SJCRH30 (cell line): ENCODE measurements at places on chromosomes 13 and 19.
A peak's percentile ranks its signal among the peaks of the same experiment; 100 is the strongest.

DNA sequence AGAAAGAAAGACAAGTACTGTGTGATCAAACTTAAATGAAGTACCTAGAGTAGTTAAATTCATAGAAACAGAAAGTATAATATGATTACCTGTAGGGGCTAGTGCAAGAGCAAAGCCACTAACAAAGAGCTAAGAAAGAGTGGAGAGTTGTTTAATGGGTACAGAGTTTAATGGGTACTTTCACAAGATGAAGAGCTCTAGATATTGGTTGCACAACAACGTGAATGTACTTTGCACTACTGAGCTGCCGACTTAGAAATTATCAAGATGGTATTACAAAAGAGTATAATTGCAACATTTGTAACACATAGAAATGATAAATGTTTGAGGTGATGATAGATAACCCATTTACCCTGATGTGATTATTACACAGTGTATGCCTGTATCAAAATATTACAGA, 140.3 kb upstream of the GPC6 start:
- DNase-seq = no peak

DNA sequence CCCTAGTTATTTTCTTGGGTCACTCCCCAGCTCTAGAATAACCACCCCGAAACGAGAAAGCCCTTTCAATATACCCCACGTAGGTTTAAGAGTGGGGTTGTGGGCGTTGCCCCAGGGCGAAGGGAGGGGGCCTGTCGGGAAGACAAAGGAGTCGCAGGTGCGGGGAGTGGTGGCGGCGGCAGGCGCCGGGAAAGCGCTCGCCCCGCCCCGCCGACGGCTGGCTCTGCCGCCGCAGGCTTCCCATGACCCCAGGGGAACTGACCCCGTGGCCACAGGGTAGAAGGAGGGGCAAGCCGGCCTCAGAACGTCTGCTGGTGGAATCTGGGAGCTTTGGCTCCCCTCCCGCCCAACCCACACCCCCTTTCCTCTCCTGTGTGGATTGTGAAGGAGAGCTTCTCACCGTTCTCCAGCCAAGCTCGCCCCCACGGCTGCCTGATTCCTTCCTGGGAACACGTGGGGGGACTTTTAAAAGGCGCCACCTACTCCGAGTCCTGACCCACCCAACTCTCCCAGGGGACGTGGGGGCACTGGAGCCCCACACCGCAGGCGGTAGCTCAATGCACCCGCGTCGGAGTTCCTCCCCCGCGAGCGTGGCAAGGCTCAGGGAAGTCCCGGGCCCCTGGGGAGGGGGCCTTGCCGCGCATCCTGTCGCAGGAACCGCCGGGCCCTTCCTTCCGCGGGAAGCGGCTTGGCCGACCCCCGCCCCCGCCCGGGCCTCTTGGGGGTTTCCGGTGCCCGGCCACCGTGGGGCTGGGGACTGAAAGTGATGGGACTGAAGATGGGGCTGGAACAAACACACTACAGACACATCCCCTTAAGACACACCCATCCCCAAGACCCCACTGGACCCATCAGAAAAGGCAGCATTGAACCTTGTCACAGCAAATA, 5.5 kb downstream of the IER2 start:
- DNase-seq = peak; percentile 95

- no peak for DNase-seq
Observed at GRCh38 chr19:39817888-39818561, 15.9 kb downstream of the DYRK1B start.

GRCh38 chr13:112141643-112142400, 74.9 kb downstream of the SOX1 start:
- DNase-seq = no peak

- DNase-seq = peak; percentile 49
Observed at GRCh38 chr13:21117104-21117809, 55.9 kb upstream of the LATS2 start.

DNA sequence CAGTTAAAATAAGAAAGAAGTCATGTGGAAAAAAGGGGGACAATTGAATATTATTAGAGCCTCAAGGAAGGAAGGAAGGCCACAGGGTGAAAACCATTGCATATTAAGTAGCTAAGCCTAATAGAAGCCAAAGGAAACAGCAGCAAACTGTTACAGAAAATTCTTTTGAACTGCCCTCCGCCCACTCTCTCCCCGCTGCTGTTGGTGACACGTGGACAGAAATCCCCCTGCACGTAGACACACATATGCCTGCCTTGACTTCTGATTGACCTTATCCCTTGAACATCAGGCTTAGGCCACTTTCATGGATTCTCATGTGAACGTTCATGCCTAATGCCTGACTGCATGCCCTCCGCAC, 229.1 kb downstream of the KCNRG start:
- DNase-seq = no peak

GRCh38 chr13:49641801-49642291, 13.5 kb downstream of the ARL11 start:
- peak; percentile 7 for DNase-seq

- no peak for DNase-seq
Observed at GRCh38 chr13:100666124-100666523, 8.5 kb downstream of the TMTC4 start.

DNA sequence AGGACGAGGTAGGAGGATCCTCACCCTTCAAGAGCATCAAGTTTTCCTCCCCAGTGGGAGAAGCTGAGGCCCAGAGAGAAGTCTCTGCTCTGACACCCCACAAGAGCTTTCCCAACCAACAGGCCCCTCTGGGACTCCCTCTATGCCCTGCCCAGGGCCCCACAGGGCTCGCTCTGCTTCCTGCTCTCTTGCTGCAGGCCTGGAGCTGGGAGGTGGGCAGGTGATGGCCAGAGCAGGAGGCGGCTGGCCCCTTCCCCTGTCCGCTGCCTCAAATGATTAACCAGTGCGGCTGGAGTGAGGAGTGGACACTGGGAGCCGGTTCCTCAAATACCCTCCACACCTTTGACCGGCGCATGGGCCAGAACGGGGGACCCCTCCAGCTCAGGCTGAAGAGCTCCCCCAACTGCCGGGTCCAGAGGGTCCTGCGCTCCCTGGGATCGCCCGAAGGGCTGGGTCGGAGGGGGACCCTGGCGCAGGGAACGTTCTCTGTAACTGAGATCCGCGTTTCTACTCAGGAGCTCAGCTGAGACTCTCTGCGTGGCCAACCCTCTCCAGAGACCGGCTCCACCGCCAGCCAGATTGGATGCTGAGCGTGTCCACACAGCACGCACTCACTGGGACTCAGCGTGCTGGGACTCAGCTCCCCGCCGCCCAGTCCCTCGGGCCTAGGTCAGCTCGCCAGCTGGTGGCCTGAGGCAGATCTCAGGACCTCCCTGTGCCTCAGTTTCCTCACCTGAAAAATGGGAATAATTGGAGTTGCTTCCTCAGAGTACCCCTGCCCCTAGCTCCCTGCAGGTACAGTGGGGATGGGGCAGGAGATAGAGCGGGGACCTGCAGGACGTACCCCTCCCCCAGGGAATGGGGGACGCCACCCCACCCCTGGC, 6.7 kb upstream of the ONECUT3 start:
- DNase-seq = no peak

GRCh38 chr19:3121396-3121795, 14.4 kb upstream of the GNA15 start:
- no peak for DNase-seq

DNA sequence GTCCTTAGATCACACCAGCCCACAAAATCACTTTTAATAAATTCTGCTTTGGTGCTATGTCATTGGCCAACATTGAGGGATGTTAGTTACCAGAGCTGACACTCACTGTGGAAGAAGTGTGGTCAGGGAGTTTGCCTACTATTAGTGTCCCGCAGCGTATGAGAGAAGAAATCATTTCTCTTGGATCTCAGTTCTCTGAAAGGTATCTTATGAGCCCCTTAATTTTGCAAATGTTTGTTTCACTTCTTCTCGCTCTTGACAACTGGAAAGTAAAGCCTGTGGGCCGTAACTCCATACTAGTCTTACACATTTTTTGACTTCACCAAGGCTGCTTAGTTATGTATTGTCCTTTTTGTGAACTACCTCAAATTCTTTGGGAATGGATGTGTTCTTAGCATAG, 80.9 kb downstream of the FLT1 start:
- DNase-seq = no peak

GRCh38 chr19:44808463-44809371, at the start of gene BCAM:
BCAM (plus strand) TSS chr19:44809103; CDS start chr19:44809125, 22 bp downstream.
- DNase-seq = peak; percentile 81

- DNase-seq = no peak
Observed at GRCh38 chr19:2503521-2504109, 27.7 kb downstream of the GADD45B start.
